ENCODE measurements at places on chromosomes 2 and 18.

- no peak for DNase-seq
Measured at GRCh38 chr2:160664603-160665140, 171.1 kb upstream of the RBMS1 start.

DNA sequence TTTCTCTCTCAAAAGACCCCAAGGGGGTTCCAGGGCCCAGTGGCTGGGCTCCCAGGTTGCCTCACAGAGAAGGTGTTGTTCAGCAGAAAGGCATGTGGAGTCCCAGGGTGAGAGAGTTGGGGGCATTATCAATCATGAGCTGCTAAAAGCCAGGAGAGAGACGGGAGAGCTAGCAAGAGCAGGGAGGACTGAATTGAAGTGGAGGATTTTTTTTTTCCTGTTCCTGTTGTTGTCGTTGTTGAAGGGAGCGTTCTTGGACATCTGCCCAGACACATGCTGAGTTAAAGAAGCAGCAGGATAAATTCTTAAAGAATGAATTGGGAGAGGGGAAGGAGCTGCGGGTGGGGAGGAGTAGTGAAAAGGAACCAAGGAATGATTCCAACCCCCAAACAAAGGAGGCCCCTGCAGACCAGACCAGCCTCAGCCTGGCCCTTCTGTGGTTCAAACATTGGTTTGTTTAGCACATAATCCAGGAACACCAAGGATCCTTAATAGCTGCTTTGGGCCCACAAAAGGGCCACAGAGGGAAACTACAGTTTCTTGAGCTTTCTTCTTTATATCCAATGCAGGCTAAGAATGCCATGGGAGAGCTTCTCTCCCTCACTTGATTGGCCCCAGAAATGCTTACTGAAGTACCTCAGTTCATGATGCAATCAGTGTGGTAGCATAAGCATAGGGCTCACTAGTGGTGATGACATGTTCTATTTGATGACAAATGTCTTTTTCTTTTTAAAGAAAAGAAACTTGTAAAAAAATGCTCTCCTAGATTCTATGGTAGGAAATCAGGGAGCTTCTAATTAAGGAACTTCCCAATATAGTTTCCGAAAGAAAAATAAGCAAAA, 146.0 kb downstream of the SETBP1 start:
- no peak for DNase-seq

DNA sequence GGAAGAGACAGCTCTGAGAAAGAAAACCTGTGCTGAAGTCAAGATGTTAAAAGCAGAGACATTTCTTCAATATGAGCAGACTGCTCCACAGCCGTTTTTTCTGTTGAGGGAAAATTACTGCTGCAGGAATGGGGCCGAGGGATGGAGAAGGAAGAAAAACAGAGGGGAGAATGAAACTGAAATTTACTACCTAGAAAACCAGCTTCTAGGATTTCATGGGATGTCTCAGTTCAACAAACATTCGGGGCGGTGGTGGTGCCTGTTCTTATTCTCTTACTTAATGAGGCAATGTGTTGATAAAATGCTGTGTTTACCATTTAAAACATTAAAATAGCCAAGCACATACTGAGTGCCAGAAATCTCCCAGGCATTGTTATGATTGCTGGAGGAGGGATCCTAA, 557.1 kb upstream of the MEX3C start:
- no peak for DNase-seq

- no peak for DNase-seq
Measured at GRCh38 chr2:134739879-134740301, 21.1 kb upstream of the TMEM163 start.

DNA sequence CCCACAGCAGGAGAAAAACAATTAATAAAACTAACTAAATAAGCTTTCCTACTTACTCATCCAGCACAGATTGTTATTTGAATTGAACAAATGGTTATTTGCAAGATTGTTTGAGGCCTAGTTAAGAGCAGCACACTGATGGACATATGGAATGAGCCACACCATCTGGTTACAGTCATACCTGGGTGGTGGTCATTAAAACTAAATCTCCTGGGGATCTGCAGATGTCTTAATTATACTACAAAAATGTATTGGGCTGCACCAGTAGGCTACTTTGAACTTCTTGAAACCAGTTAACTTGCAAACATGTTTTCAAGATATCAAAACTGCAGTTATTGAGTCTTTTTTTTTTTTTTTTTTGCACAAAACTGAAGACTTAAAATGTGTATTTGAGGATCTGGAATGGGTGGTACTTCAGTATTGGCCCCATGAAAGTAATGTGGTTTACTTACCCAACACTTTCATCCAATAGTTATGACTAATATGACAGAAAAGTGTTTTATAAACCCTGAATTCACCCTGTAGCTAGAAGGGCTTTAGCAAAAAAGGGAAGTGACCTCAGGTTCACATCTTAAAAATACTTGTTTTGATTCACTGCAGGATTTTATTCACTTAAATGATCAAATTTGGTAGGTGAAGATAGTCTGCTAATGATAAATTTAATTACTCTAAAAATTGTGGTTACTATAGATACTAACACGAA, 10.8 kb downstream of the AGFG1 start:
- DNase-seq: no peak

DNA sequence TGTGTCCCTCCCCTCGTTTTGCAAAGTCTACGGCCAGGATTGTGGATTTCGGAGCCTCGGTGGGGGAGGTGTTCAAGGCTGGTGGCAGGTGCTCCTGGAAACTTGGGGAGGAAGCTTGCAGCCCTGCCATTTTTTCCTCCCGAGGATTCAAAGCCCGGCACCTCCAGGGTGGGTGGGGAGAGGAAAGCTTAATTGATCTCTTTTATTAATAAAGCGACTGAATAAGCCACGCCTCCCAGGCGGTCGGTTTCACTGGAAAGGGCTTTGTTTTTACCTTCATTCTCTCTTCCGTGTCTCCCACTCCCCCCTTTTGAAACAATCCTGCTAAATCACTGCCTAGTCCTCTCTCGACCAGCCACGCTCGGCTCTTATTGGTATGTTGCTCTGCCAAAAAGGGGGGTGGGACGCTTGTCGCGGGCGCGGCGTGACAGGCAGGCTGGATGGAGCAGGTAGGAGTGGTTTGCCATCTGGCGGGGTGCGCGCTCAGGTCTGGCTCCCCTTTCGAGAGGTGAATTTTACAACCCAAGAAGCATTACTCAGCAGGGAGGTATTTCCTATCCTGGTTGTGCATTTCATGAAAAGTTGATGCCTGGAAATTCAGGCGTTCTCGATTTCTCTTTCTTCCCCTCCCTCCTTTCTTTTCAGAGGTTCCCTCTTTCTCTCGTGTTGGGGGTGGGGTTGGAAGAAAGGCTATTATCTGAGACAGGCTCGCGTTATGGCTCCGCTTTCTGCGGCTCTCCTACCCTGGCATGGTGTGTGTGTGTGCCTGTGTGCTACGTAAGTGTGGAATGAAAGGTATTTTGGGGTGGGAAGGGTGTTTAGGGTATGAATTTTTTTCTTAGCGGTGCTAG, 1.4 kb downstream of the NEDD4L start:
- no peak for DNase-seq

GRCh38 chr2:158973116-158973956, 4.9 kb downstream of the TANC1 start:
- no peak for DNase-seq

- DNase-seq: no peak
Measured at GRCh38 chr2:66478731-66479316, 43.9 kb downstream of the MEIS1 start.

DNA sequence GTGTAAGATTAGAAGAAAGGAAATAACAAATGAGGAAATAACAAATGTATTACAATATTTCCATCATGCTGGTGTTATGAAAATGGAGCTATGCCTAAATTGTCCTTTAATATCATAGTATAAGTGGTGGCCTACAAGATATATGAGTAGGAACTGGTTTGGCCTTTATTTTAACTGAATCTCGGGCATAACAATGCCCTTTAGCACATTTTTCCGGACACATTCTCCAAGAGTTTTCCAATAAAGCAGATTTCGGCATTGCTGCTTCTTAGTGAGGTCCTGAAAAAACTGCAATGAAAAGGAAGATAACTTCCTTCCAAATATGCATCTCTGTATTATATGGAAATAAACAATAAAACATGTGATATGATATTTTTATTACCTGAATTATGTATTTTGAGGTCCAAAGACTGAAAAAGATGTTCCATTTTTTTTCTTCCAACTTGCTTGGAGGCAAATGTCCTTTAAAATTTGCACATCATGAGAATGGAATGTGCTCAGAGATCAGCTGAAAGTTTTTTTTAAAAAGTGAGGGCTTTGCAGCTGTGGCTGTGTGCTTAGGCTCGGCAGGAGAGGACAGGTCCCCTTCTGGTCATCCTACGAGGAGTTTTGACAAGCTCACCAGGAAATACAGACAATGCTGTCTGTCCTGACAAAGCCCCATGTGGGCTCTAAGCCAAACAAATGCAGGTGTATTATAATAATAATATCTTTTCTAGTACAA, 132.3 kb upstream of the RND3 start:
- no peak for DNase-seq

DNA sequence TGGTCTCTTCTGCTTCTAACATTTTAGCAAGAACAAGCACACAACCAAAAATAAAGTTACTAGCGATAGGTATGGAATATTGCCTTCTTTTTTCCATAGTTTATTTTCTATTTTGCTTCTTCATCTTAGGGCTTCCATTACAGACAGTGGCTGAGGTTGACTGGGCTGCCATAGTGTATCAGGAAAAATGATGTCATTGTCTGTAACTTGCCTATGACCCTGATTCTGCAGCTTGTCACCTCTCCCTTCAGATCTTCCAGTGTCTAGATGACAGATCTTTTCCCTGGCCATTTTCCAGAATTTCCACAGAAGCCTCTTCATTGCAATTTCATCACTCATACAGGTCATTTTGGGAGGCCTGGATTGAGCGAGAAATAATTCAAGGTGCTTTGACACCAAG, 308.5 kb downstream of the EPHA4 start:
- DNase-seq: no peak

DNA sequence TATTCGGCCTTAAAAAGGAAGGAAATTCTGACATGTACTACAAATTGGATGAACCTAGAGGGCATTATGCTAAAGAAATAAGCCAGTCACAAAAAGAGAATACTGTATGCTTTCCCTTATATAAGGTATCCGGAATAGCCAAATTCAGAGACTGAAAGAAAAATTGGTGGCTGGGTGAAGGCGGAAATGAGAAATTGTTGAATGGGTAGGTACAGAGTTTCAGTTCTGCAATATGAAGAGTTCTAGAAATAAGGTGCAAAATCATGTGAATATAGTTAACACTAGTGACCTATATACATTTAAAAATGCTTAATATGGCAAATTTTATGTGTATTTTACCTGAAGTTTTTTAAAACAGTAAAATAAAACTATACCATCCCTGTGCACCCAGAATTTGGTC, 43.1 kb downstream of the RMP24 start:
- no peak for DNase-seq

- no peak for DNase-seq
Measured at GRCh38 chr2:158967114-158967730, 1.2 kb upstream of the TANC1 start.

DNA sequence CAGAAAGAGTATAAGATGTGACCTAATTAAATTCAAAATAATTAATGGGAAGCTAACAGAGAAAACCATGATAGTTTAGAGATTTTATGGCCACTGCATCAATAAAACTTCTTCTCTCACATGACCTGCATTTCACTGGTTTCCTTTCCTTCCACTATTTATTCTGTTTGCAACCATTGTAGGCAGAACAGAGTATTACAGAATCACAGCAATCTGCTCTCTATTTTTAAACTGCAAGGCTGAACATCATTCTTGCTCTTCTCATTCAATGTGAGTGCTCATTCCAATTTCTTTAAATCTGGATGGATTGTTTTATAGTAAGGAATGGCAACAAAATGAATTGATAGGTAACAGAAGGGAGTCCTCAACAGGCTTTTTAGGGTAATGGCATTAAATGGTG, 715.5 kb upstream of the RAB6C start:
- no peak for DNase-seq

- no peak for DNase-seq
Measured at GRCh38 chr2:85600951-85601770, 1.3 kb downstream of the TMEM150A start.
